NCI-H2029 treated with DMSO at 0.1 percent for 48 hours (cell line): ENCODE measurements at places on chromosomes 11 and 22.

DNA sequence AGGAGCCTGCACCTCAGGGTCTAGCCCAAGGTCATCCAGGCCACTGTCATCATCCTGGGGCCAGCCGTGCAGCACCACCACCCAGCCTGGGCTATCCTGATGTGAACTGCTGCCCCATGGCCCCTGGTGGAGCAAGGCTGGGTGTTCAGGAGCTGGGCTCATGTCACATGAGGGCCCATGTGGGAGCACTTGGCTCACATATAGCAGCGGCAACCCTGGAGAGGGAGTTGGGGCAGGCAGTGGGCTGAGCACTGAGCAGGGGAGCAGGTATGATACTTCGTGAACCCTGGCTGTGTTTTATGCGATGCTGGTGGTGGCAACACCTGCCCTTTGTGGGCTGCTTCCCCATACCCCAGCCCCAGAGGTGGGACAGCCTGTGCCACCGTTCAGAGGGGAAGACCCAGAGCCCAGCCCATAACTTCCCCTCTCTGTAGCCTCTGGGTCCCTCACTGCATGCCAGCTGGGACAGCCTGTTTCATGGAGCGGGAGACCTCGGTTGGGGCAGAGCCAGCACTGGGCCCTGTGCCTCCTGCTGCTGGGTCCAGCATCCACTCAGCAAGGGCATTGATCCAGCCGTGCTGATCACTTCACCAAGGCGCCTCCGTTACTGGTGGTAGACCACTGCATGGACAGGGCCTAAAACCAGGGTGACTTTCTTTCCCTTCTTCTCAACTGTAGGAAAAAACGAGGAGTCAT lies 62.5 kb upstream of the SUSD2 start:
- DNase-seq: no peak

GRCh38 chr22:40493441-40493840 lies 123.0 kb downstream of the SGSM3 start:
- no peak for DNase-seq

GRCh38 chr22:25388866-25389540 lies 169.6 kb downstream of the CRYBB2 start:
- no peak for DNase-seq

DNA sequence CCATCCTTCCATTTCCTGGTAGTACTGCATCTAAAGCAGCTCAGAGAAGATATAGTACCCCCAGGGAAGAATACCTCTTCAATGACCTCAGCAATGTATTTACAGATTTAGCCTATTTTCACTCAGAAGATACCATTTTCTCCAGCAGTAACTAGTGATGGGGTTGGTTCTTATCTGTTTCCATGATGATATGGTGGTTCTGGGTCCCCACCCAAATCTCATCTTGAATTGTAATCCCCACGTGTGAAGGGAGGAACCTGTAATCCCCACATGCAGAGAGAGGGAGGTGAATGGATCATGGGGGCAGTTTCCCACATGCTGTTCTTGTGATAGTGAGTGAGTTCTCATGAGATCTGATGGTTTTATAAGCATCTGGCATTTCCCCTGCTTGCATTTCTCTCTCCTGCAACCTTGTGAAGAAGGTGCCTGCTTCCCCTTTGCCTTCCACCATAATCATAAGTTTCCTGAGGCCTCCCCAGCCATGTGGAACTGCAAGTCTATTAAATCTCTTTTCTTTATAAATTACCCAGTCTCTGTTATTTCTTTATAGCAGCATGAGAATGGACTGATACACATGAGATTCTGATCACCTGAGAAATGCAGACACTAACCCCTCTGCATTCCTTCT lies 139.2 kb downstream of the CCDC81 start:
- no peak for DNase-seq

GRCh38 chr11:11456866-11457265 lies 103.8 kb upstream of the CSNK2A3 start:
- no peak for DNase-seq
